ENCODE measurements at places on chromosomes 16 and 17. TPM values are rescaled to one million over a fixed set of nuclear protein-coding genes. Genes with fewer than 3 reads are reported as not detected.

Gene SLC5A2
- 2.8 TPM for total RNA-seq

Gene STAT3
- total RNA-seq, result 129 TPM

Gene FAM171A2
- total RNA-seq, result 0.52 TPM

Gene AGRP
- total RNA-seq, result not detected

Gene PRDM7
- total RNA-seq, result not detected

DNA sequence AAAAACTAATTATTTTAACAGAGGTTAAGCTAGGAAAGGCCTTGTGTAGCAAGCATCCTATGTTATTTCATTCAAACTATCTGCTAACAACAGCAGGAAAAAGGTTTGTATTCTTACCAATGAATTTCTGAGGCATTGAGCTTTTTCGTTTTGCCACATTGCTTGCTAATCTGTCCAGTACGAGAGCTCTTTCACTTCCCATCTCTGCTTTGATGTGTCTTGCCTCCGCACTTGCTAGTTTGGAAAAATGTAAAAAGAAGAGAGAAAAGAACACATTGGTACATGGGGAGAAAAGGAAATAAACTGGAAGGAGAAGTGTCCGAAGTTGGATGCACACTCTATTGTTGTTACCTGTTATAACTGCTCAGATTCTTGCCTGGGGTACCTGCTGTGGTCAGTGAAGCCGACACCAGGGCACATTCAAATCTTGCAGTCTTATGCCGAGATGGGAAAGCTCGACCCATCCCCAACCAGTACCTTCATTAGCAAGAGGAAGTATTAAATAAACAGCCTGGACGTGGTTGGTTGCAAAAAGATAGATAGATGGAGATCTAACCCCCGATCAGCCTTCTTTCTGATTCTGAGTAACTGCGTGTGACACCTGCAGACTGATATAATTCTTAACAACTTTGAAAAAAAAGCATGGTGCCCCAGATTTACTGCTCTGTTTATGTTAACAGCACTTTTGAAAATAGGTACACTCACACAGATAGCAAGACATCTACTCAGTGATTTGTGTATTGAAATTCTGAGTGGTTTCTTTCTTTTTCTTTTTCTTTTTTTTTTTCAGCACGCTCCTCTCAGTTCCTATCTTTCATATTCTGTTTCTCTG lies 40.0 kb downstream of the GRB7 start:
- peak overlapping the region; percentile 77 for H3K27ac ChIP-seq
- no peaks in the 10 kb centered on the region for H3K27me3 ChIP-seq
- peak overlapping the region; percentile 64 for H3K4me3 ChIP-seq
- H3K4me1 ChIP-seq, result peaks cover 84% of the 10 kb centered on the region
- DNase-seq, result peak; percentile 51

DNA sequence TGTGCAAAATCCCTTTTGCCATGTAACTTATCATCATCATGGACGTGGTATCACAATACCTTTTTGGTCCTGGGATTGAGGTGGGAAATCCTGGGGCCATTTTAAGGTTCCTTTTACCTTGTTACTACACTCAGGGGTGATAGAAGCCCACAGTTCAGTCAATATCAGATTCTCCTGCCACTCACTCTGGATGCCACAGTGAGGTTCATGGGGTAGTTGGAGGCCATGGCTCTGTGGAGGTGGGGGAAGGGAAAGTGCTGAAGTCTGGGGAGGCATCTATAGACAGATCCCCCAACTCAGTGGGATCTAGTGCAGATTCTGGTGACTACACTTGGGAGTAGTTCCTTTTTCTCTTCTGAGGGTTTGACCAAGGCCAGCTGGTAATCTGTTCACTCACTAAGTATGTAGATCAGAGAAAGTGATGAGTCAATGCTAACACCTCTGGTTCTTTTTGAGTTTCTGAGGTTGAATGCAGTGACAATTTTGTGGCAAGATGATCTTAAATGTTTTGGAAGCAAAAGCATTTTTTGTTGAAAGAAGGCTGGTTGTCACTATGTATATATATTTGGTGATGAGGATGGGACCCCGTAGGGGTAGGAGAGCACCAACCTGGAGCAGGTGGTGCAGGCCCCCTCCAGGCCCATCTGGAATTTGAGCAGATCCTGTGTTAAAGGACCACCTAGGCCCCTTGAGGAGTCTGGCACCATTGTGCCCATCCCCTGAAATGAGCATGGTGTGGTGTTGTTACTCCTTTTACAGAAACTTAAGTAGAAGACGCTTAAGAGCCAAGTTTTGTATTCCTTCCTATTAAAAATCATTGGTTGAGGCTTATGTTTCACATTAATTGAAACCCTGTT lies 18.8 kb upstream of the IRF8 start:
- H3K4me3 ChIP-seq, result no peak overlapping the region
- H3K27ac ChIP-seq, result no peak overlapping the region
- no peaks in the 10 kb centered on the region for H3K27me3 ChIP-seq

GRCh38 chr16:21666772-21667171 lies 3.0 kb downstream of the OTOA start:
- H3K4me3 ChIP-seq, result no peak overlapping the region
- H3K27me3 ChIP-seq, result no peaks in the 10 kb centered on the region
- H3K27ac ChIP-seq, result no peak overlapping the region
